SK-N-DZ (cell line): ENCODE measurements at places on chromosomes 11 and 22.

DNA sequence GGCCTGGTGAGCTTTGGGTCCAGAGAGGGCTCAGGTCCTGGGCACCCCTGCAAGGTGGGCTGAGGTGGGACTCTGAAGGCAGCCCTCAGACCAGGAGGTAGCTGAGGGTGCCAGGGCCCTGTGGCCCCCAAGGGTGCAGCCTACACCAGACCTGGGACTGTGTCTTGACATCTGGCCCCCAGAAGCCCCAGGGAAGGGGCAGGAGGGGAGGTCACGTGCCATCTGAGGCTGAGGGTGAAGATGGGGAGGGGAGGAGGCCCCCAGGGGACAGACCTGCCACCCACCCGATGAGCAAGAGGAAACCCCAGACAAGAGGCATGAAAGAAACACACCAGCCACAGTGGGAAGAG, 520.2 kb downstream of the BRD1 start:
- no peak for DNase-seq

DNA sequence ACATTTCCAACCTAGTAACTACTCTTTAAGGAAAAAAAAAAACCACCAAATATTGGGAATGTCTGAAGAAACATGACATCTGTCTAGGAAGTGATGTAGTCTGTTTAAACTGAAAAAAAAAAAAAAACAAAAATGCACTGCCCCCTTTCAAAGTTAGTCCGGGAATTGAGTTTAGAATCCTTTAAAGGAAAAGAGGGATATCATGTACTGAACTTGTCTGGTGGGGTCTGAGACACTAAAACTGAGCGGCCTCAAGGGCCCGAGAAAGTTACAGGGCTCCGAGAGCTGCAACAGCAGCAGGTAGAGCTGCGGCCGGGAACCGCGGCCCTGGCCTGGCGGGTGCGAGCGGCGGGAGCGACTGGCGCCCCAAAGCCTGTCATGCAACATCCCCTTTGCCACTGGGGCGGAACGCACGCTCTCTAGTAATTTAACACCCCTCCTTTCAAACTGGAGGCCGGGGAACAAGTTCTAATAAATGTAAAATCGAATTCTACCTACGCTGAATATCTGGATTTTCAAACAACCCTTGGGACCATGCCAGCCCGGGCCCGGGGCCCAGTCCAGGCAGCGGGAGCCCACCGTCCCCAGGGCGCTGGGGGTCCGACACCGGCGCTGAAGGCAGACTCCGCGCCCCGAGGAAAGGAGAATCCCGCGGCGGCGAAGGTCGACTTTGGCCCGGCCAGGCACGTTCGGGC, 736 bp downstream of the RDX start:
- peak; percentile 24 for DNase-seq

DNA sequence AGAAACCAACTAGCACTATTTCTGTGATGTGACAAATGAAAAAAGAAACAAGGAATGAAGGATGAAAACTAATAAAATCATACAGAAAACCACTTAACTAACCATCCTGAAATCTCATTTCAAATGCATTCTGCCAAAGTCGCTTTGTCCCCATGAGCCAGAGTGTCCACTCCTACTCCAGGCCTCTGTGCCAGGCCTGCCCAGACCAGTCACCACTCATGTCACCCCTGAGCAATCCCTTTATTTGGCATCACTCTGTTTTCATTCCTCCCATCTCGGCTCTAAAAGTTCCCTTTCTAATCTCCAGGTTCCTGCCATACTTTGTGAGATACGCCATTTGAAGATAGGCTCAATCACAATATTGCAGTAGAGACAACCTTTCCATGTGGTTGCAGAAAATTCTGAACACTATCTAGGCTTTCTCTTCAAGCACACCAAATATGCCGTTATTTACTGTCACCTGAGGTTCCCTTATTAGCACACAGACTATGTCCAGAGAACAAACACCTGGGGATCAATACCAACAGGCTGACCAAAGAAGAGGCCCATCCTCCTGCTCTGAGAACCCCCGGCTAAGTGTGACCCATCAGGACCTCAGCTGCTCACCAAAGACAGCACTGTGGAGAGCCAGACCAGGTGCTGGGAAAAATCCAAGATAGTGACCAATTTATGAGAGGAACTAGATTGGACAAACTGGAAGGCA, 202.4 kb downstream of the LARGE1 start:
- no peak for DNase-seq

GRCh38 chr11:134377876-134378275, 34.2 kb downstream of the B3GAT1 start:
- no peak for DNase-seq

- DNase-seq = no peak
Measured at GRCh38 chr11:124886476-124886875, 11.2 kb downstream of the ROBO4 start.

GRCh38 chr11:2722955-2723354, 23.2 kb upstream of the KCNQ1OT1 start:
- DNase-seq = no peak

DNA sequence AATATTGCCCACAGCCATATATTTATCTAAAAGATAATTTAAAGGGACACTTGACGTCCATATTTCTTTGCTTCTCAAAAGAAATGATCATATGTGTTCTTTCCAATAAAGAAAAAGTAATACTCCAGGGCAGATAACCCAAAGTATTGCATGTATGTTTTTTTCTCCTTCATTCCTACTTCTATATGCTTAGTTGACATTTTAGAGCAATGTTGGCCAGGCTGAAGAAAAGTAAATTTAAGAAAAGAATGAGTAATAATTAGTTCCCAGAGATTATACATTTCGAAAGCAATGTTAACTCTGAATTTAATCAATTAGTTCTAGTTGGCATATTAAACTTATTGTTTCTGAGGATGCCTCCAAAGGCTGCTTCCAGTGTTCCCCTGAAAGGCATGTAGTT, 48.2 kb downstream of the DNAJC24 start:
- DNase-seq = no peak

GRCh38 chr11:116702772-116703385, 69.9 kb downstream of the BUD13 start:
- DNase-seq = no peak

DNA sequence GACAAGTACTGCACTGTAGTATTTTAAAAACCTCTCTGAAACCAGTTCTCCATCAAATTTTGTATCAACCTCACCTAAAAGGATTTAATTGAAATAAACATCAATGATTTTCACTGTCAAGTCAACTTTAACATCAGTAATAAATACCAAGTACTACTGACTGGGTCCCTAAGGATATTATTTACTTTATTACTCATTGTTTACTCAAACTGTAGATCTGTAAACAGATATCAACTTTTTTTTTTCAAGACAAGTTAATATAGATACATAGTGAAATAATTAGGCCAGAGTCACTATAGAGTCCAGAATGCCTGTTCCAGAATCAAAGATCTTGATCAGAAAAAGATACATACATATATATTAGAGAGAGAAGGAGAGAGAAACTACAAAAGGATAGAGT, 1.6 kb downstream of the RNF141 start:
- DNase-seq = no peak

DNA sequence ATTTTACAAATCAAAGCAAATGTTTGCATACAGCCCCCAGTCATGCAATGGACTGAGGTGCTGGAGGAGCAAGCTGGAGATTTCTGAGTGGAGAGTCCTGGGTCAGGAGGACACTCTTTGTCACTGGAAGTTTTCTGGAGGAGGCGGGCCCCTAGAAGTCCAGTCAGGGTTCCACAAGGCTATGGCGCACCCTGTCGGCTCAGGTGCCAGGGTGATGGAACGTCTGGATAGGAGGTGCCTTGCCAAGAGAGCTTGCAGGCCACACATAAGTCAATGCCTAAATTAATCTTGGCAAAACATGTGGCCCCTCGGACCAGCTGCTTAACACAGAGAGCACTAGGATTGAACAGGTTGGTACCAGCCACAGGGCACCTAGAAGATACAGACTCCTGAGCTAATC, 174.7 kb upstream of the CADM1 start:
- DNase-seq = peak; percentile 35

DNA sequence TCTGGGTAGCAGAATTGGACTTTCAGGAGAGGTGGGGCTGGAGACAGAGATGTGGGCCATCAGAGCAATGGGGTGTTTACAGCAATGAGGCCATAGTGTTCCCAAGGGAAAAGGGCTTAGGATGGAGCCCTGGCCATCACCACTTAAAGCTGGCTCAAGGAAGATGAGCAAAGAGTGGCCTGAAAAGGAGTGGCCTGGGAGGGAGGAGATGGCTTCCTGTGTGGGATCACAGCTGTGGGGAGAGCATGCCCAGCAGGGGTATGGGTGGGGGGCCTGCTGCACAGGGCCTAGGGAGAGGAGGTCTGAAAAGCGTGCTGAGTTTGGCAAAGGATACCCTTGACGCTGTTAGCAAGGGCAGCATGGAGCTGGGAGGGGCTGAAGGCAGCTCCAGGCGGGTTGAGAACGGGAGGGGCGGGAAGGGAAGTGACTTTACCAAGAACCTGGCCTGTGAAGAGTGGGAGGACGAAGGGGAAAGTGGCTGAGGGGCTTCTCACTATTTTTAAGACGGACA, 13.9 kb downstream of the LRRC32 start:
- DNase-seq = no peak

GRCh38 chr11:65503949-65504673, 5.3 kb downstream of the MALAT1 start:
- DNase-seq = no peak

DNA sequence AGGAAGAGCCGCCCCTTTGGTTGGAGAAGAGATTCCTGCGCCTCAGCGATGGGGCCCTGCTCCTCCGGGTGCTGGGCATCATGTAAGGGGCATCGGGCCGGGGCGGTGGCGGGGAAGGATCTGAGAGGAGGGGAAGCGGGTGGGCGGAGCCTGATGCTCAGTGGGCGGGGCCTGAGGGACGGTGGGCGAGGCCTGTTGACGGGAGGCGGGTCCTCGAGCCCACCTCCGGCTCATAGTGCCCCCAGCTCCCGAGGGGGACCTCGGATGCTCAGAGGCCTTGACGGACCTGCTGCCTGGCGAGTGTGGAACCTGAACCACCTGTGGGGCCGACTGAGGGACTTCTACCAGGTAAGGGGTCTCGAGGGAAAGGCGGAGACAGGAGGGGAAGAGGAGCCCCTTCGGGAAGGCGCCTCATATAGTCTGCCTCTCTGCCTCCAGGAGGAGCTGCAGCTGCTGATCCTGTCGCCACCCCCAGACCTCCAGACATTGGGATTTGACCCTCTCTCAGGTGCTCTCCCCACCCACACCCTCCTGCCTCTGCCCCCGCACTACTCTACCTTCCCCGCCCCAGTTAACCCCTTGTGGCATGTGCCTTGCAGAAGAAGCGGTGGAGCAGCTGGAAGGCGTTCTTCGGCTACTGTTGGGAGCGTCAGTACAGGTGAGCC, 799 bp downstream of the CCDC88B start:
- DNase-seq = peak; percentile 55

DNA sequence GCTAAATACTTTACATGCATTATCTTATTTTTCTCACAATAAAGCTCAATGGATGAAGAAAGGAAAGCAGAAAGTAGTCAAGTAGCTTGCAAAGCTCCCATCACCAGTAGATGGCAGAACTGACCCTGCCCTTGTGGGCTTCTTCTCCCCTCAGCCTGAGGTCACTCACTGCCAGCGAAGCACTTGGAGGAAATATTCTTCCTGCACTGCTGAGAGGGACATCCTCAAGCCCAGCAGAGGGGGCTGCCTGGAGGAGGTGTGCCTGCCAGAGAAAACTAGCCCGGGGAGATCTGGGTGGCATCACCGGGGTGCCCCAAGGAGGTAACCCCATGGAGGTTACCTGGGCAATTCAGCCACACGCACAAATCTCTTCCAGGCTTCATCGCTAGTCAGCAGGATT, 6.6 kb downstream of the APOL4 start:
- DNase-seq = peak; percentile 47

- DNase-seq = no peak
Measured at GRCh38 chr11:111137846-111138245, 107.7 kb upstream of the POU2AF2 start.

DNA sequence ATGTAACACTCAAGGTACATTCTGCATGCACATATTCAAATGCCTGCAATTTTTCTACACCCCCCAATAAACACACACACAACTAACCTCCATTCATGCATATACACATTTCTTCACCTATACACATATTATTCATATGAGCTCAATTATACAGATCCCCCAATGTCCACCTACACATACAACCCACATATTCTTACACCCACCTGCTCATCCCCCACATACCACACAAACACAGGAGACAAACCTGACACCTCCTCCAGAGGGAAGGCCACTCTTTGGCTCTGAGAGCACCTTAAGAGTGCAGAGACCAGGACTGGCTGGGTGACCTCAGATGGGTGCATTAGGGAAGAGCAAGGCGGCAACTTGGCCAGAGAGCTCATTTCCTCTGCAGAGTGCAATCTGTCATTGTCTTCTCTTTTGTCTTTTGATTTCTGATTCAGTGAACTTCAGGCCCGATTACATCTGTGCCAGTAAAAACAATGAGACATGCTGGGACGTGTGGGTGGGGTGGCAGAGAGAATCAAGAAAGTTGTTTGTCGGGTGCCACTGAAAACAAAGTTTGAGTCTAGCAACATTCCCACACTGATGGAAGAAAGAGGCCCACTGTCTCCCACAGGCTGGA, 208.4 kb downstream of the NXPE2 start:
- no peak for DNase-seq

- DNase-seq = no peak
Measured at GRCh38 chr11:77155556-77156130, 27.6 kb downstream of the MYO7A start.

- DNase-seq = no peak
Measured at GRCh38 chr11:113396690-113397089, 9.1 kb downstream of the ANKK1 start.

- no peak for DNase-seq
Measured at GRCh38 chr22:43812890-43813289, 785 bp upstream of the EFCAB6 start.

DNA sequence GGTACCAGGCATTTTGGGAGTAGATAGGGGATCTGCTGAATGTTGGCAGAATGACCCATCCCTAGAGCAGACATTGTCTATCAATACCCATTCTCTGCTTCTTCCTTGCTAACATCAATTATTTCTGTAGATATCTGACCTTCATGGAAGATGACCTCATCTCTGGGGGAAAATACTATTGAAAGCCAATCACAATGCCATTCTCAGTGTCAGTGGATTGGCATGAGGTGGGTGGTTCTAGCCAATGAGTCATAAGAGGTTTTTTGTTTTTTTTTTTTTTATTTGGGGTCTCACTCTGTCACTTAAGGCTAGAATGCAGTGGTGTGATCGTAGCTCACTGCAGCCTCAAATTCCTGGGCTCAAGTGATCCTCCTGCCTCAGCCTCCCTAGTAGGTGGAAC, 42.5 kb downstream of the SNX19 start:
- DNase-seq = no peak
